ENCODE measurements at places on chromosomes 2 and 18.

GRCh38 chr2:24304098-24304497 is 56.2 kb downstream of the ITSN2 start:
- DNase-seq = no peak

- DNase-seq = no peak
These were observed 48.7 kb downstream of the C1QL2 start for GRCh38 chr2:119109866-119110265.

DNA sequence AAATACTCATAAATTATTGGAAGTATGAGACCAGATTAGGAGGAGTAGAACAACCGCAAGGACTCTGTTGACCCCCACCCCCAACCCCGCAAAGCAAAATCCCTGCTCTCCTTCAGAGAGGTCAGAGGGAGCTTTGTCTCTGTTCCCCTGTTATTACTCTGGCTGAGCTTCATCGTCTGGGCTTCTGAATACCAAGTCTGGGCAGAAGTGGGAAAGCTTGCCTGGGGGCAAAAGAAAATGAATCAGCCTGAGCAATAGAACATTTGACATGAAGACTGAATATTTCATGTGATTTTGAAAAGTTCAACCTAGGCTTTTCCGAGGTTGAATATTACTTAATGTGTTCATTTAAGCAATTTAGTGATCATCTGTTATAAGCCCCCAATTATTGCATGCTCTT is 114.6 kb upstream of the ARHGAP28 start:
- no peak for DNase-seq

GRCh38 chr2:206218796-206219499 is 55.5 kb upstream of the ZDBF2 start:
- DNase-seq = no peak
